Endothelial cell (in vitro differentiated cells): ENCODE measurements at places on chromosomes 2 and 18.

GRCh38 chr2:183868153-183868552 lies 730.2 kb upstream of the ZNF804A start:
- no peak overlapping the region for H3K4me3 ChIP-seq
- H3K27ac ChIP-seq, result no peak overlapping the region
- H3K4me1 ChIP-seq, result no peaks in the 10 kb centered on the region
- no peaks in the 10 kb centered on the region for H3K27me3 ChIP-seq
- H3K36me3 ChIP-seq, result no peaks in the 10 kb centered on the region
- no peak for DNase-seq

GRCh38 chr2:66462501-66462825 lies 27.5 kb downstream of the MEIS1 start:
- no peaks in the 10 kb centered on the region for H3K27me3 ChIP-seq
- H3K36me3 ChIP-seq, result no peaks in the 10 kb centered on the region
- no peak for DNase-seq
- H3K4me3 ChIP-seq, result no peak overlapping the region
- H3K27ac ChIP-seq, result no peak overlapping the region

- no peaks in the 10 kb centered on the region for H3K36me3 ChIP-seq
- no peak overlapping the region for H3K4me3 ChIP-seq
- peaks cover 29% of the 10 kb centered on the region for H3K4me1 ChIP-seq
- H3K27me3 ChIP-seq, result peaks cover 7% of the 10 kb centered on the region
- no peak for DNase-seq
Observed at GRCh38 chr2:31387850-31388249, 26.7 kb downstream of the XDH start.

- H3K4me1 ChIP-seq, result peaks cover 14% of the 10 kb centered on the region
- no peak for DNase-seq
- H3K27ac ChIP-seq, result no peak overlapping the region
- peaks cover 5% of the 10 kb centered on the region for H3K27me3 ChIP-seq
Observed at GRCh38 chr2:219380926-219381325, 6.8 kb downstream of the DNPEP start.

- peaks cover 1% of the 10 kb centered on the region for H3K27me3 ChIP-seq
- H3K27ac ChIP-seq, result no peak overlapping the region
- no peaks in the 10 kb centered on the region for H3K4me1 ChIP-seq
Observed at GRCh38 chr2:83063511-83063910, 1395.6 kb downstream of the SUCLG1 start.

- H3K4me3 ChIP-seq, result peak overlapping the region; percentile 97
- no peak for DNase-seq
- H3K36me3 ChIP-seq, result no peaks in the 10 kb centered on the region
- H3K27ac ChIP-seq, result no peak overlapping the region
- H3K4me1 ChIP-seq, result peaks cover 13% of the 10 kb centered on the region
- H3K27me3 ChIP-seq, result peaks cover 5% of the 10 kb centered on the region
Observed at GRCh38 chr2:60549928-60550177, 3.6 kb downstream of the BCL11A start.

DNA sequence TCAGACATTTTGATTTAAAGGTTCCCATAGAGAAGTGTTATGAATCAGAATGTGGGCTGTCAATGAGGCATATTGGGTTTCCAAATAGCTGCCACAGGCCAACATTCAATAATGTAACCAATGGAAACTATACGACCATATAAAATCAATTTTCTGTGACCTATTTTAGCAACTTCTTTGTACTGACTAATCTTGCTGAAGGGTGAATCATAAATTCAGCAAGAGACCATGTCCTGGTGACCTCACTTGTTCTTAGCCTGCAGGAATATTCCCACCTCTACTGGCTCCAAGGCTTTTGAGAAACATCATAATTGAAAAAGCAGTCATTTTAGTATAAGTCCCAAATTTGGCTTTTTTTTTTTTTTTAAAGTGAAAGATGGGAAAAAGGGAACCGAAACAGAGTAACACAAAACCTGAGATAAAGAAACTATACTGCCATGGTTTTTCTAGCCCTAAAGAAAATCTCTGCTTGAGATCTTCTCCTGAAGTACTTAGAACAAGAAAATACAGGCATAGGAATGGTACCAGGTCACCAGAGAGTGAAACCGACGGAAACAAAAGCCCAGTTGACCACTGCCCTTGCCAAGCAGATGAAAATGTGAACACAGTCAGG lies 32.1 kb downstream of the PLEKHM3 start:
- peaks cover 2% of the 10 kb centered on the region for H3K27me3 ChIP-seq
- no peaks in the 10 kb centered on the region for H3K4me1 ChIP-seq
- DNase-seq, result no peak
- H3K27ac ChIP-seq, result no peak overlapping the region

- H3K4me3 ChIP-seq, result no peak overlapping the region
- no peaks in the 10 kb centered on the region for H3K36me3 ChIP-seq
- no peaks in the 10 kb centered on the region for H3K4me1 ChIP-seq
- H3K27me3 ChIP-seq, result no peaks in the 10 kb centered on the region
Observed at GRCh38 chr2:12855508-12855907, 138.8 kb downstream of the TRIB2 start.

GRCh38 chr2:39378968-39379367 lies 58.1 kb downstream of the MAP4K3 start:
- H3K4me1 ChIP-seq, result peaks cover 32% of the 10 kb centered on the region
- DNase-seq, result no peak
- peaks cover 2% of the 10 kb centered on the region for H3K27me3 ChIP-seq
- H3K27ac ChIP-seq, result no peak overlapping the region
- H3K4me3 ChIP-seq, result no peak overlapping the region

GRCh38 chr2:20675701-20676352 lies 8.9 kb downstream of the GDF7 start:
- no peak for DNase-seq
- H3K27me3 ChIP-seq, result peaks cover 5% of the 10 kb centered on the region
- H3K4me1 ChIP-seq, result peaks cover 75% of the 10 kb centered on the region
- H3K4me3 ChIP-seq, result no peak overlapping the region
- H3K36me3 ChIP-seq, result no peaks in the 10 kb centered on the region
